Neuronal stem cell (in vitro differentiated cells): ENCODE measurements at places on chromosomes 16 and 17.

DNA sequence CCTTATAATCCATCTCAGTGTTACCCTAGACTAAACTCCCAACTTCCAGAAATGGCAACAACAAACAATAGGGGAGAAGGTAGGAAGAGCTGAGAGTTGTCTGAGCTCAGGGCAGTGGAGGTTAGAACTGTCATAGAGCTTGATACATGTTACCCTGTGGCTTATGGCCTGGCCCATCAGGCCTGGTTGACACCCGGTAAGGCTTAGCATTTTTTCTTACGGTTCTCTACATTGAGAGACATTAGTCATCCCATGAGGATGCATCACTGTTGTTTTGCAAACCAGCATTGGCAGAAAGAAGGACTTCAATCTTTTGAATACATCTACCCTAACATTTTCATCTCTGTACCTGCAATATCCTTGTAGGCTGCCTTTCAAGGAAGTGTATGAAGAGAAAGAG lies 226.6 kb downstream of the PHKB start:
- DNase-seq: no peak

- DNase-seq: no peak
Observed at GRCh38 chr17:39701012-39701783, 1.3 kb downstream of the ERBB2 start.

- no peak for DNase-seq
Observed at GRCh38 chr16:25217112-25217511, 365 bp downstream of the AQP8 start.

GRCh38 chr17:29129731-29130130 lies 50.5 kb downstream of the MYO18A start:
- DNase-seq: no peak

DNA sequence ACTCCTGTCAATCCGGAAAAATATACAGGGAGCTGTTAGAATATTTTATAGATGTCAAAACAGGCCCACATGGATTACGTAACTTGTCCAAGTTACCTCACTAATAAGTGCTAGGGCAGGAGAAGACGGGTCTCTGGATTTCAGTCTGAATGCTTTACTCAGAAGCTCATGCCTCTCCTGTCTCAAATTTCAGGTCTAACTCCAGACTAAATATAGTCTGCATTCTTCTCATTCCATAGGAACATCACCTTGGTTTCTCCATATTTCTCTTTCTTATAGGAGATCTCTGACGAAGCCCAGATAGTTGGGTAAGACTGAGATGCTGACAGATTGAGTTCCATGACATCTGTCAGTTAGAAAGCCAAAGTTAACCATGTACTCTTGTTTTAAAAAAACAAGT lies 174.2 kb downstream of the STX8 start:
- no peak for DNase-seq

DNA sequence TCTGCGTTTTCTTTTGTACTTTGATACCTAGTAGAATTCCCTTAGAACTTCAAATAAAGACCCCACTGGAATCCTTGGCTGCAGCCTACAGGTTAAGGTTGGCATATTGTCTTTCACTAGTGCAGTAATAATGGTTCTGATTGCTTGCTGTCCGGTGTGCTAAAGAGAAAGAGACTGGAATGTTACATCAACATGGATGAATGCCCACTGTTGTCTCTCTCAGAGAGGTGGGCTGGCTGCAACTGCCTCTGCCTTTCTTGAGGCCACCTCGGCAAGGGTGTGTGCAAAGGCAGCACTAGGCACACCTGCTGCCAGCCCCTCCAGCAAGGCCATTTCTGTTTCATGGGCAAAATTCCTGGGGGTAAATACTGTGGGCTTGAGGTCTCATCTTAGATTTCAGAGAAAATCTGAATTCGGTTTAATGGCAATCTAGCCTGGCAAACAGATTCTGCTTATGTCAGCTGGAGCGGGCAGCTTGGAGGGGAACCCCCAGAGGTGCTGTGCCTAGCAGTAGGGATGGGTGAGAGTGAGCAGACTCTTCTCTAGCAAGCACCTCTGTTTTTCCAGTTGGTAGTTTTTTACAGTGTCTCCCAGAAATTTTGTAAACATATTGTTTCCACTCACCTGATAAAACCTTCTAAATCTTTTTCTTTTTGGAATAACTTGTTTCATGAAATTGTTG lies 54.0 kb downstream of the MRTFB start:
- peak; percentile 39 for DNase-seq

- no peak for DNase-seq
Observed at GRCh38 chr17:43661699-43662412, at the start of gene MEOX1. MEOX1 (minus strand) TSS chr17:43661922; CDS start chr17:43661534, 388 bp downstream.
